GM23338 (cell line): ENCODE measurements at places on chromosomes 1 and 21. TPM values are rescaled to one million over a fixed set of nuclear protein-coding genes. Genes with fewer than 3 reads are reported as not detected.

Gene OR2L8
- total RNA-seq: not detected in 2 replicates

Gene ZFYVE9
- total RNA-seq: 26.5 and 27.3 TPM in 2 replicates

DNA sequence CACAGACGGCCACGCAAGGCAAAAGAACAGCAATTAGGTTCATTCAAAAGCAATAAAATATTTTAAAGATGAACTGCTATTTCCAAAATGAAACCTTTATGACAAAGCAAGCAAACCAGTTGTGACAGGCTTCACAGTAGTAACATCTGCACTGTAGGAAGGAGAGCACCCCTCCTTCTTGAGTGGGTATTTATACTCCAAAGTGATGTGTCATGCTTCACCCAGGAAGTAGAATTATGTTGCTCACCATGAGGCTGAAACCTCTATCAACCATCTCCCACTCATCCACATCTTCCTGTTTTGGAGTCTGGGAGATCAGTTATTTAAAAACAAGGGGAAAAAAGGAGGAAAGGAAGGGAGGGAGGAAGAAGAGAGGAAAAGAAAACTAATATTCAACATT is 885 bp downstream of the OR2T10 start:
- no peak overlapping the region for H3K4me3 ChIP-seq
- no peak for DNase-seq
- H3K36me3 ChIP-seq: no peaks in the 10 kb centered on the region
- H3K4me1 ChIP-seq: no peaks in the 10 kb centered on the region
- H3K27ac ChIP-seq: no peak overlapping the region

GRCh38 chr1:25932321-25932720 is 26.1 kb upstream of the STMN1 start:
- no peak overlapping the region for H3K27ac ChIP-seq
- DNase-seq: no peak
- H3K36me3 ChIP-seq: no peaks in the 10 kb centered on the region

DNA sequence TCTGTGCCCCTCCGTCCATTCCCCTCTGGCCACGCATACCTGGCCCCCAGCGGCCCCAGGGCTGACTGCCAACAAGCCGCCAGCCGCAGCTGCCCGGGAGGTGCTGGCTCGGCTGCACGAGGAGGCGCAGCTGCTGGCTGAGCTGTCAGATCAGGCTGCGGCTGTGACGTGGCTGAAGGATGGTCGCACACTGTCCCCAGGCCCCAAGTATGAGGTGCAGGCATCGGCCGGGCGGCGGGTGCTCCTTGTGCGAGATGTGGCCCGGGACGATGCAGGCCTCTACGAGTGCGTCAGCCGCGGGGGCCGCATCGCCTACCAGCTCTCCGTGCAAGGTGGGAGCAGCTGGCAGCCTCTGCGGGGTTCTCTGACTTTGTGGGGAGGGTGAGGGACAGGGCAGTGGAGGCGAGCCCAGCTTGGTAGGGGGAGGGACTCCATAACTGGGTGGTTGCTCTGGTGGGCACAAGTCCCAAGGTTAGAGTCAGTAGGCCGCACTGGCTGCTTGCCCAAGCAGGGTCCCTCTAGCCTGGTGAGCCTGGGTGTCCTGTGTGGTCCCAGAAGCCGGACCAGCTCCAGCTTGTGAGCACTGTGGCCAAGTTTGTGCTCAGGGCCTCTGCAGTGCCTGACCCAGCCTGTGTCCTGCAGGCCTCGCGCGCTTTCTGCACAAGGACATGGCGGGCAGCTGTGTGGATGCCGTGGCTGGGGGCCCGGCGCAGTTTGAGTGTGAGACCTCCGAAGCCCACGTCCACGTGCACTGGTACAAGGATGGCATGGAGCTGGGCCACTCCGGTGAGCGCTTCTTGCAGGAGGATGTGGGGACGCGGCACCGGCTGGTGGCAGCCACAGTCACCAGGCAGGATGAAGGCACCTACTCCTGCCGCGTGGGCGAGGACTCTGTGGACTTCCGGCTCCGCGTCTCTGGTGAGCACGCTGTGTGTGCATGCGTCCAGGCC is 8.8 kb downstream of the OBSCN start:
- no peak for DNase-seq
- H3K4me3 ChIP-seq: no peak overlapping the region
- no peaks in the 10 kb centered on the region for H3K4me1 ChIP-seq
- H3K36me3 ChIP-seq: 0 out of 2 replicates have a peak, but pooled peaks cover 7% of the 10 kb centered on the region
- no peak overlapping the region for H3K27ac ChIP-seq

GRCh38 chr1:114152089-114152507 is 1.6 kb downstream of the SYT6 start:
- peaks cover 76% of the 10 kb centered on the region for H3K4me1 ChIP-seq
- no peak overlapping the region for H3K27ac ChIP-seq
- peaks cover 34% of the 10 kb centered on the region for H3K27me3 ChIP-seq
